Activated naive CD8-positive, alpha-beta T cell treated with anti-CD3 and anti-CD28 coated beads, Interleukin-2, amount 50 U/mL, for 24 hours (primary cell): ENCODE measurements at places on chromosomes 6 and 20.

DNA sequence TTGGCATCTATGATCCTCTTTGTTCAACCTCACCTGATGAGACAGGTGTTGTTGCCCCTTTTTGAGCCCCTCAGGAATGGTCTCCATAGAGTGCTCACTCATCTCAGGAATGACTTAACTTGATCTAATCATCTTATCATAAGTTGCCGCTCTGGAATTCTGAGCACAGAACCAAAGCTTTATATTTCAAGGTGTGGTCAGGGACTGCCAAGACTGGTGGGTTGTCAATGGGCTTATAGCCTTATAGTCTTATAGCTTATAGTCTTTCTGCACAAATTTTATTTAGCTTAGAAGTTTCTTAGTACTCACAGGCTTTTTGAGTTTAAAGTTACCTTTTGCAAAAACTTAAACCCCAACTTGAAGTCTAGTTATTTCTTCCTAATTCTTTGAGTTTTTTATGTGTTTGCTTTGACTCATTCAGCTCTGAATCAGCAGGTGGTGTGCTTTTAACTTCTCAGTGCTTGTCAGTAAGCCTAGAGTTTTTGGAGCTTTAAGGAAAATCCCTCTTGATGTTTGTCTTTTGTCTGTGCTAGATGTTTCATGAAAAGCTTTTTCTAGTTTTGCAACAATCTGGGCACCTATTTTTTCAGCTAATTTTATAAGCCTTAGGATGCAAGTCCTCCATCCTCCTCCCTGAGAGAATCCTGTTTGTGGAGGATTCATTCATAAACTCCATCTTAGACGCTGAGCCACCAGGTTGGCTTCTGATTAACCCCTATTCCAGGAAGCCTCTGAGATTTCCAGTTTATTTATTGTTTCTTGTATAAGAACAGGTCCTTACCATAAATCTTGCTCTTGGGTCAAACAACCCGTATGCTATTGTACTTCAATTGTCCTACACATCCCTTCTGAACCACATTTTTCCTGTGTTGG, 72.3 kb upstream of the SSTR4 start:
- DNase-seq = no peak
- H3K4me1 ChIP-seq = no peaks in the 10 kb centered on the region
- H3K4me3 ChIP-seq = no peak overlapping the region
- H3K27ac ChIP-seq = no peak overlapping the region
- peaks cover 8% of the 10 kb centered on the region for H3K27me3 ChIP-seq
- H3K36me3 ChIP-seq = no peaks in the 10 kb centered on the region

DNA sequence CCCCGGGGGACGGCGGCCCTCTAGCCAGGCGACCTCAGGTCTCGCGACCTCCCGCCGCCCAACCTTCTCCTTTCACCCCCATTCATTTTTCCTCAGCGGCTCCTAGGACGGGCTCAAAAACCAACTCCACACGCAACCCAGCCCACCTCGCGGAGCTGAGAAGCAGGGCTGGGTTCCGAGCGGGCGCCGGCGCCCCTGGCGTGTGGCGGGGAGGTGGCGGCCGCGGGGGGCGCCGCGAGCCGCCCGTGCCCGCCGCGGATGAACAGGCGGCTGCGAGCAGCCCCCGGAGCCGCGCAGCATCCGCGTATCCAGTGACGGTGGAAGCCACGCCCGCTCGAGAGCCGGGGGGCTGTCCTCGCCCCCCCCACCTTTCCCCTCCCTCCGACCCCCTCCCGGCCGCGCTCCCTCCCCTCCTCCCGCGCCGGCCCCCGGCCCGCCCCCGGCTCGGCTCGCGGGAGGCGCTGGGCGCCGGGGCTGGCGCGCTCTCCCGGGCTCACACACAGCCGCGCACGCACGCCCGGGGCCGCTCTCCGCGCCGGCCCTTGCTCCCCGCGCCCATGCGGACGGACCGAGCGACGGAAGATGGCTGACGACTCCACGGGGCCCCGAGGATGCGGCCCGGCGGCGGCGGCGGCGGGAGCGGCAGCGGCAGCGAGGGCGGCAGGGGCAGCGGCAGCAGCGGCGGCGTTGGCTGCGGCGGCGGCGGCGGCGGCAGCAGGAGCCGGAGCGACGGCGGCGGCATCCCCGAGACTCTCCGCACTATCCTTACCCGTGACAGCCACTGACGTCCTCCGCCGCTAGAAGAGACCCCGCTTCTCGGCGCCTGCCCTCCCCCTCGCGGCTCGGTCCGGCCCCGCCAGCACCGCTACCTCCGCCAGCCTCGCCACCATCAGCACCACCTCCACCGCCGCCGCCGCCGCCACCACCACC, at the start of gene SOBP:
SOBP (plus strand) TSS at position 482 of the 930 bp plus-strand sequence. CDS start 500 bp downstream, outside the sequence.
- peak within 1 kb of the TSS; percentile 96 for H3K4me3 ChIP-seq
- H3K27ac ChIP-seq = peak within 1 kb of the TSS; percentile 84
- no peaks in the 10 kb centered on the region for H3K36me3 ChIP-seq
- H3K4me1 ChIP-seq = peaks cover 20% of the 10 kb centered on the region
- peak; percentile 43 for DNase-seq
- H3K27me3 ChIP-seq = peaks cover 57% of the 10 kb centered on the region

DNA sequence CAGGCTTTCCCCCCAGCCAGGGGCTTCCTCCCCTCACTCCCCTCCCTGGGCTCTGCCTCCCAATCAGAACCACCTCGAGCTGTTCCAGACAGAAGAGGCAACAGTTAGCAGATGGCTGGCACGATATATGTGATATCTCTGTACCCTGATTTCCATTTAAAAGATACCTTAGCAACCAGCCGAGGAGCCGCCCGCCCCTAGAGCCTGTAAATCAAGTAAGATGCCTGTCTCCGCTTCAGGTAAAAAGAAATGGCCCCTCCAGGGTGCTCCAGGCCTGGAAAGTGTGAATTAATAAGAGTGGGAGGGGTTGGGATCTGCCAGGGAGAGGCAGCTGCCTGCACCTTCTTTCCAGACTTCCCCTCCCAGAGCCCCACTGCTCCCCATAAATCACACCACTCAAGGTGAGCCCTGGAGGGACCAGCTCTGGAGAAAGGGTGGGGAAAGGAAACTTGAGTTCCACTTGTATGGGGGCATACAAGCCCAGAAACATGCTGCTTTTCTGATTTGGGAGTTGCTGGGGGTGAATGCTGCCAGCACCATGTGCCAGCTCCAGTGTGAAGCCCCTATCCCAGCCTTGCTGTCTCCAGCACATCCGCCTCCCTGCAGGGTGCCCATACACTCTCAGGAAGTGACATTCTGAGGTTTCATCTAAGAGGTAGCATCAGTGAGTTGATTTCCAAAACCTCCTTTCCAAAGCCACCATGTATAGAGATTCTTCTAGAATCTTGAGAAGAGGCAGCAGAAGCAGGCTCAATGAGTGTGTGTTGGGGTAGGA, 148.0 kb downstream of the LRFN2 start:
- H3K36me3 ChIP-seq = no peaks in the 10 kb centered on the region
- peaks cover 1% of the 10 kb centered on the region for H3K27me3 ChIP-seq
- H3K4me3 ChIP-seq = no peak overlapping the region
- DNase-seq = no peak

DNA sequence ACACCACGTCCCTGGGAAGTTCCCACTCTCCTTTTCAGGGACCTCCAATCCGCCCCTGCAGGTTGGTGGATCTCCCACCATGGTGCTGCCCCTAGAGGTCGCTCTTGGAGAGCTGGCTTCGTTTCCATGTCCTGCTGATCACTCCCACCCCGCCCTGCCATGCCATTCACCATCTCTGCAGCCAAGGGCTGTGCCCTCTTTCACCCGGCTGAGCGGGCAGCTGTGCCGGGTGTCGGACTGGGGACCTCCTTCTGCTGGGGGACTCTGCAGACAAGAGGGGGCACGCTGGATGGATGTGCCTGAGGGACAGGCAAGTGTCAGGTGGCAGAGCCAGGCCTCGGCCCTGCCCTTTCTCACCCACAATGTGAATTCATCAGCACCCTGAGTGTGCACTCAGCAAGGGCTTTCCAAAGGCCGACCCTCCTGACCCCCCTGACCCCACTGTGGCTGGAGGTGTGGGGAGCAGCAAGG, 347.0 kb downstream of the CDH4 start:
- no peak overlapping the region for H3K4me3 ChIP-seq
- no peaks in the 10 kb centered on the region for H3K27me3 ChIP-seq
- no peak for DNase-seq
- H3K4me1 ChIP-seq = no peaks in the 10 kb centered on the region

DNA sequence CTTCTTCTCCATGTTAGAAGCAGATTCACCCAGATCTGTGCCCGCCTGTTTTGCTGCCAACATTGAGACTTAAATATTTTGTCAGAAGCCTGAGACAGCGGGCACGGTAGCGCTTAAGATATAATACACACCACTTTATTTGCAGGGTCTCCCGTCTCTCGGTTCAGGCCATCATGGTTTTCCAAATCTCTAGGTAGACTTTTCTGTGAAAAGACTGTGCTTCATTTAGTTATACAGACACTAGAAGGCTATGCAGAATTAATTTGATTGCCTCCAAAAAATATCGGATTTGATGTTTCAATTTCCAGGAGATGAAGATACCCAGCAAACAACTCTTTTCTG, 598 bp downstream of the TBP start:
- H3K27ac ChIP-seq = no peak overlapping the region
- no peak overlapping the region for H3K4me3 ChIP-seq
- peaks cover 37% of the 10 kb centered on the region for H3K4me1 ChIP-seq
- H3K36me3 ChIP-seq = peaks cover 27% of the 10 kb centered on the region

DNA sequence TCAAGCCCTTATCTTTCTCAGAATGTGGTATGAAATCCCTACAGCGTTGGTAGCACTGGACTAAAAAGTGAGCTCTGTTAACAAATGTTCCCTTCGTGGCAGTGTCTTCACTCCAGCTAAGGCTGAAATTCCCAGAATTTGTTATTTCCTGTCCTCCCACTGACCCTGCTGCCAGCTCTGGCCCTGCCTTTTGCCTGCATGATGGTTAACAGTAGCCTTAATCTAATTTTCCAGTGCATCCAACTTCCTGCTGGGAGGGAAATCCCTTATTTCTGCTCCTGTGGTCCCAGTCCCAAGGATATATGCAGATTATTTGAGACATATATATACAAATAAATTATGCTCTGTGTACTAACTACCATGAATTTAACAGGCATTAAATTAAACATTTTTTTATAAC, 157.2 kb upstream of the CARMIL1 start:
- no peaks in the 10 kb centered on the region for H3K27me3 ChIP-seq
- no peak overlapping the region for H3K4me3 ChIP-seq
- DNase-seq = no peak
- peaks cover 41% of the 10 kb centered on the region for H3K4me1 ChIP-seq

DNA sequence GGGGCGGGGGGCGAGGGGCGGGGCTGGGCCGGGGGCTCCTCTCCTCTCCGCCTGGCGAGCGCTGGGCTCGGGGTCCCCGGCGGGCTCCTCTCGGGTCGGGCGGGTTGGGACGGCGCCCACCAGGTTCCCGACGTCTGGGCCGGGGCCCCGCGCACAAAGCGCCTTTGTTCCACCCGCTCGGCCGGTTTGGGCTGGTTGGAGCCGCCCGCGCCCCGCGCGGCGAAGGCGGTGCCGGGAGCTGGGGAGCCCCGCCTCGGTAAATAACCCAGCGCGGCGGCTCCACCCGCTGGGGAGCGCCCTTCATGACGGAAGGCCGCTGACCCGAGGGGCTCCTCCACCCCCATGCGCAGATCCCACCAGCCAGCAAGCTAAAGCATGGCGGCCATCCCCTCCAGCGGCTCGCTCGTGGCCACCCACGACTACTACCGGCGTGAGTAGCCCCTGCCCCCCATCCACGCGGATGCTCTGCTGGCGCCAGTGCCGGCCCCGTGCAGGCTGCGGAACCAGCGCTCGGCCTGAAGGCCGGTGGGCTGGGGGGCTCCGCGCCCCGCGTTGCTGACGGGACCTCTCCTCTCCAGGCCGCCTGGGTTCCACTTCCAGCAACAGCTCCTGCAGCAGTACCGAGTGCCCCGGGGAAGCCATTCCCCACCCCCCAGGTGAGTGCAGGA, 503 bp downstream of the PPDPF start:
- no peak overlapping the region for H3K27ac ChIP-seq
- peaks cover 20% of the 10 kb centered on the region for H3K36me3 ChIP-seq
- H3K4me3 ChIP-seq = peak overlapping the region; percentile 81
- peak; percentile 78 for DNase-seq

DNA sequence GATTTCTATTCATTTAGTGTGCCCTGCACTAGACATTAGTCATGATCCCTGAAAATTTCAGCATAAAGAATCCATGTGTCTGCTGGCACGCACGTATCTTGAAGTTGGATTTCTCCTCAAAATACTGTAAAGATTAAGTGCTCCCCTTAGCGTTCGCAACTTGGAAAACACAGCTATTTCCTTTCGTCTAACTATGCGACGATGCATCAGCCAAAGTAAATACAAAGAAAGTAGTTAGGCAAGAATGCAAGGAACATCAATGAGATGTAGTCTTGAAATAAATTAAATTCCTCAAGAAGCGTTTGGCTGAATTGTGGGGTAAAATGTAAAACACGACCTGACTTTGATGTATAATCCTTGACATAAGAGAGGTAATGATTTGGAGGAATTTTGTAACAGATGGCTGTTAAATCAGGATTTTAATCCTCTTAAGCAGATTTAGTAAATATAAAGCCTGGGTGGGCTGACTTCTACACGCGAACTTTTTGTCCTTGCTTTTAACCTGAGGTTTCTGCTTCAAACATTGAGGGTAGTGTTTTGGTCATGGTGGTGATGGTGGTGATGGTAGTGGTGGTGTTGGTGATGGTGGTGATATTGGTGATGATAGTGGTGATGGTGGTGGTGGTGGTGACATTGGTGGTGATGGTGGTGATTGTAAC, 88.2 kb downstream of the FOXF2 start:
- no peak overlapping the region for H3K27ac ChIP-seq
- H3K36me3 ChIP-seq = no peaks in the 10 kb centered on the region
- DNase-seq = no peak
- H3K4me3 ChIP-seq = no peak overlapping the region
- peaks cover 3% of the 10 kb centered on the region for H3K4me1 ChIP-seq

DNA sequence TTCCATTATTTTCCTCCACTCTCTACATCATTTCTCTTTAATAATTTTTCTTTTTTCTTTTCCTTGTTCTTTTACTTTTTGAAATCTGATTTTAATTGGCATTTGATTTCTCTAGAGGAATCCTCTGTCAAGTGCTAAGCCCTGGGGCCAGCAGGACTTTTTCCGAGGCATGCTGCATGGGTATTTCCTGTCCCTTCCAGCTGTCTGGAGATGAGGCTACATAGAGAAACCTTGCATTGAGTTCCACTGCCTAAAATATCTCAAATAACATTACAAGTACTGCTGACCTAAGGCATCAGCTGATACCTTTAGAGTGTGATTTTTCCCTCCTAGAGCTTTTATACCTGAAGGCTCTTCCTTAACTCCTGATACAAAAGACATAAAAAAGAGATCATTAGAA, 6.2 kb downstream of the RNF217 start:
- peaks cover under 1% of the 10 kb centered on the region for H3K36me3 ChIP-seq
- no peak overlapping the region for H3K27ac ChIP-seq
- H3K4me1 ChIP-seq = peaks cover 1% of the 10 kb centered on the region
- H3K4me3 ChIP-seq = no peak overlapping the region

DNA sequence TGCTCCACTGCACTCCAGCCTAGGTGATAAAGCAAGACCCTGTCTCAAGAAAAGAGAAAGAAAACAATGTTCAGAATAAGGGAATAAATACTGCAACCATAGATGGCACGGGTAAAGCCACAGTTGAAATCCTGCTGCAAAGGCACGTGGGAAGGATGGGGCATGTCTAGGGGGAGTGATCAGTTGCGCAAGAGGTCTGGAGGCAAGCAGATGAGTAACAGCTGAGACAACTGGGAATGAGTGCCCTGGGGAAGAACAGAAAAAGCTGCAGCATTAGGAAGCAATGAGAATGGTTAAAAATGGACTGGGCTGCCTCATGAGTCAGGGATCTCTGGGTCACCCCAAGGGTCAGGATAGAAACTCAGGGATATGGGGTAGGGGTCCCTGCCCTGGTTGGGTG, 96.3 kb downstream of the GMPR start:
- no peak overlapping the region for H3K27ac ChIP-seq
- H3K36me3 ChIP-seq = no peaks in the 10 kb centered on the region
- H3K4me1 ChIP-seq = no peaks in the 10 kb centered on the region
- H3K27me3 ChIP-seq = no peaks in the 10 kb centered on the region
